ENCODE measurements at places on chromosomes 2 and 18.
A peak's percentile ranks its signal among the peaks of the same experiment; 100 is the strongest.

GRCh38 chr2:50777954-50778353, 254.0 kb downstream of the NRXN1 start:
- DNase-seq = no peak

GRCh38 chr2:74249406-74250122, 51.1 kb downstream of the MTHFD2 start:
- no peak for DNase-seq

GRCh38 chr2:69483024-69483423, 45.8 kb upstream of the NFU1 start:
- no peak for DNase-seq

GRCh38 chr18:78980777-78981380, 1.3 kb downstream of the SALL3 start:
- DNase-seq = no peak

DNA sequence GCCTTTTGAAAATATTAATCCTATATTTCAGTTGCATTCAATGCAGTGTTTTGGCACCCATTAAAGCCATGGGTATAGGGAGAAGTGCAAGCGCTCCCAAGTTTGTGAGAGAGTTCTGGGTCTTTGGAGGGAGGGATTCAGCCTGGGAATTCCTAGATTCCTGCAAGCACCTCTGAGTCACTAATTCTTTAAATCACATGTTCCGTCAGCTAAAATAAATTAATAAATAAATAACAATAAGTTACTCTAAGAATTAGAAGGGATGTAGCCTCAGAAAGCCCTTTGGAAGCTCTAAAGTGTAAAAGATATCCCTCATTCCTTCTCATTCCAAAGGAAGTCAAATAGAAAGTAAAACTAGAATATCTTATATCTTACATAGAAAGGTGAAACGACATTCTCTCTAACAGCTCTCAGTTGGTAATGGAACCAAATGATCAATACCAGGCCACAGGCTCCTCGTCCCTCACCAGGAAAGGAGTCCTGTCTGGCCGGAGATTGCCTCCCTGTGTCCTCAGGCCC, 222.4 kb upstream of the RBBP8 start:
- DNase-seq = no peak

- DNase-seq = no peak
These were observed 16.7 kb downstream of the ZNF638 start for GRCh38 chr2:71348302-71348701.

DNA sequence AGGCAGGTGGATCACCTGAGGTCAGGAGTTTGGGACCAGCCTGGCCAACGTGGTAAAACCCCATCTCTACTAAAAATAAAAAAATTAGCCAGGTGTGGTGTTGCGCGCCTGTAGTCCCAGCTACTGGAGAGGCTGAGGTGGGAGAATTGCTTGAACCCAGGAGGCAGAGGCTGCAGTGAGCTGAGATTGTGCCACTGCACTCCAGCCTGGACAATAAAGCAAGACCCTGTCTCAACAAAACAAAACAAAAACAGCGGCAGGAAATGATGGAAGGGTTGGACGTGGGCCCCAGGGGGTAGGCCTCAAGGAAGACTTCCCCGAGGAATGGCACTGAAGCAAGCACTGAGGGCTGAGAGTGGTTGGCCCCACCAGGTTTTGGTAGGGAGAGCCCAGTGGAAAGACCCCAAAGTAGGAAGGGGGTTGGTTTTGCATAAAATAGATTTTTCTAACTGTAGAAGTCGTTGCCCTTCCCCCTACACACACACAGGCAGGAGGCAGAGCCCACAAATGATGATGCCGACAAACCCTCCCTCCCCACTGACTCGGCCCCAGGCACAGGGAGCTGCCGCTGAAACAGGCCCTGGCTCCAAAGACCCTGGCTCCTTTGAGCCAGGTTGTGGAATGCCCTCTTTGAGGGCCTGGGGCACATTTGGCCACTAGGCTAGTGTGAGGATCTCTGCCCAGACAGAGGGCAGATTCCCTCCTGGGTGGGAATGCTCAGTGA, 104.8 kb downstream of the CABLES1 start:
- no peak for DNase-seq

GRCh38 chr2:204604061-204604460, 58.8 kb downstream of the PARD3B start:
- no peak for DNase-seq

GRCh38 chr2:53640466-53640865, 127.1 kb upstream of the CHAC2 start:
- no peak for DNase-seq

GRCh38 chr2:175063741-175064140, 58.6 kb upstream of the CHN1 start:
- DNase-seq = no peak

GRCh38 chr2:132760405-132760804, 90.4 kb upstream of the LYPD1 start:
- no peak for DNase-seq

GRCh38 chr2:29314816-29315571, 199.8 kb downstream of the CLIP4 start:
- DNase-seq = peak; percentile 16

GRCh38 chr2:65388051-65388531, 44.3 kb downstream of the SPRED2 start:
- DNase-seq = no peak

- DNase-seq = peak; percentile 26
These were observed 5.1 kb downstream of the DGUOK start for GRCh38 chr2:73931531-73932500.

- DNase-seq = no peak
These were observed 385.7 kb downstream of the HRH4 start for GRCh38 chr18:24846138-24846537.

DNA sequence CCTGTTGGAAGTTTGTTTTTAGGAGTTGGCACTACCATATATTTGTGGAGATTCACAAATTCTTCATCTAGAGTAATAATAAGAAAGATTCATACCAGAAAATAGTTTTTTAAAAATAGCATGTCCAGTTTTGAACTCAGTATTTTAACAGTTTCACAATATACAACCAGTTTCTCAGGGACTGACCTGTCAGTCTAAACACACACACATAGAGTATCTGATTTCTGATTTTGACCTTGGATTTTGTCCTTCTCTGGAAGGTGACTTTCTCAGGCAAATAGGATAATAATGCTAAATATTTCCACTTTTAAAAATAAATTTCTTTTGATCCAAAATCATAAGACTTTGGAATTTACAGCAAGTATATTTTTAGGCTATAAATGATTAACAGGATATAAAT, 32.0 kb downstream of the MFSD6 start:
- DNase-seq = no peak

DNA sequence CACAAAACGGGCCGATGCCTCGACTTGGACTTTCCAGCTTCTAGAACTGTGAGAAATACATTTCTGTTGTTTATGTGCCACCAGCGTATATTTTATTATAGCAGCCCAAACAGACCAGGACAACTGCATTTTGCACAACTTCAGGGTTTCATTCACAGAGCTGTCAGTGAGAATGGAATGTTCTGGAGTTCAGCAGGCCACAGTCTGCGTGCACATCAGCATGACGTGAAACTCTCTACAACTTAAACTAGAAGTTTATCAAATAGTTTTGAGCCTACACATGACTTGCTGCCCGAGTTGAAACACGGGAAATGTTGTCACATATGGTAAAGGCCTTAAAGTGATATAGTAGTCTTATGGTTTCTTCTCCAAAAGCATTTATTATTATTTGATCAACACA, 3.9 kb upstream of the TRIB2 start:
- no peak for DNase-seq

DNA sequence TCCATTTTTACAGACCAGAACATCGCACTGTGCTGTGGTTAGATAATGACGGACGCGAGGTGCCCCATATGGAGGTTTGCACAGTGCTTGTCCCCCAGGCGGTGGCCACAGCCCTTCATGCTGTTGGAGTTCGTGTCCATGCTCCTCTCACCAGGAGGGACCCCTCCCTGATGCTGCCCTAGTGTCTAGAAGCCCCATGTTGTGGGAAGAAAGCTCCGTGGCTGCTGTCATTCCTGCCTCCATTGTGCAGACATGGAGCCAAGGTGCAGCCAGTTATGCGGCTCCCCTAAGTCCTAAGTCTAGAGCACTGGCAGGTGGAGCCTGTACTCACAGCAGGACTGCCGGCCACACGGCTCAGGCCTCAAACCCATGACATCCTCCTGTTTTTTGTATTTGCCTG, 464.9 kb downstream of the EIPR1 start:
- DNase-seq = no peak

- DNase-seq = no peak
These were observed 404.6 kb upstream of the CWC22 start for GRCh38 chr2:180411661-180412060.

- no peak for DNase-seq
These were observed 13.3 kb downstream of the DAPL1 start for GRCh38 chr2:158808426-158808825.

GRCh38 chr2:186690786-186691185, 3.1 kb upstream of the FAM171B start:
- no peak for DNase-seq

GRCh38 chr2:40150266-40150665, 301.6 kb downstream of the SLC8A1 start:
- DNase-seq = no peak

DNA sequence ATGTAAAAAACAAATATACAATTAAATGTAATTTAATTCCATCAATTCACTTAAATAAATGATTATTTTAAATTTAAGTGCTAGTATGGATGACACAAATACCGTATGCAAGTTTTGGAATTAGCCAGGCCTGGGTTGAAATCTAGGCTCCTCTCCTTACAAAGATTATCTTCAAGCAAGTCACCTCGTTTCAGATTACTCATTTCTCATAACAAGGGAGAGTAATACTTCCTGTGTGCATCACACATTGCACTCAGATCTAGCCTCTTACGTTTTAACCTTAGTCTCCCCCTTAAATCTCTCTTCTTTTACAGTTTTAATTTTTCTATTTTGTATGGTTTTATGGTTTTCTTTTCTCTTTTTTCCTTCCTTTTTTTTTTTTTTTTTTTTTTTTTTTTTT, 1475.9 kb upstream of the NXPH2 start:
- no peak for DNase-seq

- no peak for DNase-seq
These were observed 99.4 kb upstream of the TRIB2 start for GRCh38 chr2:12617366-12617765.

- no peak for DNase-seq
These were observed 10.8 kb upstream of the KCNG2 start for GRCh38 chr18:79786786-79787526.

DNA sequence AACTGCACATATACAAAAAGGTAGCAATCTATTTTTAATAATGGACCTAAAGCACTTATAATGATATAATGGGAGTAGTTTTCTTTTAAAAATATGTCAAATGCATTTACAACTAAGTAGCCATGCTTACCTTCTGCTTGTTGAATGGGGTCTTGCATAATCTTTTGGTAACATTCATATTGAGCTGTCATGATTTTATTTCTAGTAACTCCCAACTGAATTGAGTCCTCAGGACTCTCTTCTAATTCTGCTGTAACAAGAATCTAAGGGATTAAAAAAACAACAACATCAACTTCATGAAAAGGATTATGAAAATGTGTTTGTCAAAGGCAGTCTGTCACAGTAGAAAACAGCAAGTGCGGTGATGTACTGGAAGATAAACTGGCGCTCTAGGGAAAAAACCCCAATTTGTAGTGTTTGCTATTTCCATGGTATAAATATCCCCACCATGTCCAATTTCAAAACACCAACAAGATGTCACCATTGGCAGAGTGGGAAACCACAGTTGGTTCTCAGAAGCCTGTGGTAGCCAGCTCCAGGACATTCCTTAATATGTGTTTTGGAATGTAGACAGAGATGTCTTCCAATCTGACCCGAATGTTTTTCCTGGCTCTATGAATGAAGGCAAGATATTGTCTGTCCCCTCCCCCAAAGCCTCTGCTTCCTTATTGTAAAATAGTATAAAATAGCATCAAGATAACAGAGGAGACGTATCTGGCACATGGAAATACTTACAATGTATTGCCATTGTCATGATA, 64.8 kb downstream of the CALCRL start:
- no peak for DNase-seq

DNA sequence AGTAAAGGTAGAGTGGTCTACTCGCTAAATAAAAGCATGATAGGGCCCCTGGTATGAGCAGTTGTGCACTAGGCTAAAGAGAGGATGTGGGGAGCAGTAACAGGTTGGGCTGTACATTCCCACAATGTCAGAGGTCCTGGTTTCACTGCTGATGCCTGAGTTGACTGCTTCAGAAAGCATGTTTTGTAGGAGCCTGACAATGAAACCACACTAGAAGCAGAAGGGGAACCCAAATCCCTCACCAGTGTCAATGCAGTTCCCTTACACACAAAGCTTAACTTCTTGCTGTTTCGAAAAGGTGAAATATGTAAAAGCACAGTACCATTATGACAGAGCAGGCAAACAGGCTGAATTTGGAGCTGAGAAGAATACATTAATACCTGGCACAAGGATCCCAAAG, 291.7 kb upstream of the KYNU start:
- no peak for DNase-seq

GRCh38 chr2:38438133-38438882, 61.2 kb upstream of the ATL2 start:
- no peak for DNase-seq

- DNase-seq = no peak
These were observed 936.0 kb downstream of the TRIB2 start for GRCh38 chr2:13652531-13653313.

GRCh38 chr2:134372611-134373131, 118.8 kb downstream of the MGAT5 start:
- no peak for DNase-seq

DNA sequence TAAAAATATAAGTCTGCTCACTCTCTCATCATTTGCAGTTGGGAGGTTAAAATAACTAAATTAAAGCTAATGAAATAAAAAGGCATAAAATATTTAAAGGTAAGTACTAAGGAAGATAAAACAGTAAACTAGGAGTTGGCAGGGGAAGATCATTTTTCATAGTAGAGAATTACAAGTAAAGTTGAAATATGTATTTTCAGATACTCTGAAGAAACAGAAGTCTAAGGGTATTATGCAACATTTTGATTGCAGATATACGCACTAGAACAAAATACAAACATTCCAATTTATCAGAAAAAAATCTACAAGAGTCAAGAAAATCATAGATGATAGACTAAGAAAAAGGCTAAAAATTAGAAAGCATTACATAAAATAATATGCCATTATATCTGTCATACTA, 167.6 kb upstream of the CTAGE1 start:
- no peak for DNase-seq

DNA sequence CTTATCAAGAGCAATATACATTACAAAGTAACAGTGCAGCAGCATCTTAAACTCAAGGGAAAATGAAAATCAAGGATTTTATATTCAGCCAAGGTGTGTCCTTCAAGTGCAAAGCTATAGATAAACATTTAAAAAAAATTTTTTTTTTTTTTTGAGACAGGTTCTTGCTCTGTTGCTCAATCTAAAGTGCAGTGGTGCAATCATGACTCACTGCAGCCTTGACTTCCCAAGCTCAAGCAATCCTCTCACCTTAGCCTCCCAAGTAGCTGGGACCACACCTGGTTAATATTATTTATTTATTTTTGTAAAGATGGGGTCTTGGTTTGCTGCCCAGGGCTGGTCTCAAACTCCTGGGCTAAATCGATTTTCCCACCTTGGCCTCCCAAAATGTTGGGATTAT, 9.0 kb downstream of the CDKL4 start:
- no peak for DNase-seq

- DNase-seq = no peak
These were observed 322.2 kb upstream of the DDX18 start for GRCh38 chr2:117492209-117492851.

- DNase-seq = no peak
These were observed 37.0 kb upstream of the MTCL1 start for GRCh38 chr18:8668381-8668780.

Data from activated CD4-positive, CD25-positive, alpha-beta regulatory T cell treated with anti-CD3 and anti-CD28 coated beads, Interleukin-2, amount 50 U/mL, for 16 hours (primary cell).